IMR-90 (cell line): ENCODE measurements at places on chromosomes 2 and 18.
A peak's percentile ranks its signal among the peaks of the same experiment; 100 is the strongest.

GRCh38 chr2:69386360-69386759 is 667 bp downstream of the GFPT1 start:
- DNase-seq: no peak

DNA sequence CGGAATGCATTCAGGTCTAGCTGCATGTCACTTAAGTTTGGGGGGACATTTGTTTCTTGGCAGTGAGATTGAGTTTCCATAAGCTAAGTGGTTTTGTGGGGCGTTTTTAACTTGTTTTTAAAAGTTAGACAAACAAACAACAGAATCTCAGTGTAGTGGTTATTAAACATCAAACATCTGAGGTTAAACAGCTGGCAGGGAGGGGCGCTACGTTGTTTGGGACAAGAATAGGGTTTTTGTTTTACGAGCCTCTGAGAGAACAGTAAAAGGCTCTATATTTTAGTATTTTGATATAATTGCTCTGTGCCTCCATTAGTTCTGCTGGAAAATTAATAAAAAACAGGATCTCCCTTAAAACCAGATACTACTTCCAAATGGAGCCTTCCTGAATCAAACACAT is 41.6 kb upstream of the TMEM177 start:
- DNase-seq: no peak

DNA sequence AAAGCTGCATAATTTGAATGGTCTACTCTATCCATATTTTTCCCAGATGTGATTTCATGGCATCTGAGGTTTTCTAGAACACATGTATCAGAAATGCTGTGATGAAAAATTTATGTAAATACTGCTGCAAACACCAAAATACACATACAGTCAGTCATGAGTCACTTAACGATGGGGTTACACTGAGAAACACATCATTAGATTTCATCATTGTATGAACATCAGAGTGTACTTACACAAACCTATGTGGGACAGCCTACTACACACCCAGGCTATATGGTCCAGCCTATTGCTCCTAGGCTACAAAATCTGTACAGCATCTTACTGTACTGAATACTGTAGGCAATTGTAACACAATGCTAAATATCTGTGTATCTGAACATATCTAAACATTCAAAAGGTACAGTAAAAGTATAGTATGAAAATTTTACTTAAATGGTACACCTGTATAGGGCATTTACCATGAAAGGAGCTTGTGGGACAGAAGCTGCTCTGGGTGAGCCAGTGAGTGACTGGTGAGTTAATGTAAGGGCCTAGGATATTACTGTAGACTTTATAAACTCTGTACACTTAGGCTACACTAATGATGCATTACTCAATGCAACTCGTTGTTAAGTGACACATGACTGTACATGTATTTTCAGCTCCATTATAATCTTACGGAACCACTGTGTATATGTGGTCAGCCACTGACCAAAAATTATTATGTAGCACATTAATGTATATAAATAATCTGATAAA is 33.5 kb downstream of the PNO1 start:
- peak; percentile 96 for DNase-seq

GRCh38 chr2:67997903-67998302 is 64.9 kb downstream of the C1D start:
- peak; percentile 6 for DNase-seq

DNA sequence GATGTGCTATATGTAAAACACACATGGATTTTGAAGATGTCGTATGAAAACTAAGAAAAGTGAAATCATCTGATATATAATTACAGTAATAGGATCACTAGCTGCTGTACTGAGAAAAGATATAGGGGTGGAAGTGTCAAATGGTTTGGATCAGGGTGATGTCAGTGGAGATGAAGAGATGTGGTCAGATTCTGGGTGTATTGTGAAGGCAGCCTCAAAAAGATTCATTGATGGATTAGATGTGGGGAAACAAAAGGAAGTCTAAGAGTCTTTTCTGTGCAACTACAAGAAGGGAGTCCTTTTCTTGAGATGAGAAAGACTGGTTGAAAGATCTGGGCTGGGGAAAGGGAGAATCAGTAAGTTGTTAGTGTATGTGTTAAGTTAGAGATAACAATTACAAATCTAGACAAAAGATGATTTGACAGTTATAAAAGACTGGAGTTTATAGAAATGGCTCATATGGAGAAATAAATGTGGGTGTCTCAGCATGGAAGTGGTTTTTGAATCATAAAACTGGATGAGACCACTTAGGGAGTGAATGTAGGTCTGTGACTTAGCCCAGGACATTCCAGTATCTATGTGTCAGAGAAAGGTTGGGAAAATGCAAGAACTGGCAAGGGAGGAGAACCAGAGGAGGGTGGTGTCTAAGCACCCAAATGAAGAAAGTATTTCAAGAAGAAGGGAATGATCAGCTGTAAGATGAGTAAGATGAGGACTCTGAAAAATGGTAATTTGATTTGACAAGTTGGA is 347.4 kb downstream of the PARD3B start:
- DNase-seq: peak; percentile 78

GRCh38 chr2:103887625-103888024 is 966.3 kb upstream of the POU3F3 start:
- no peak for DNase-seq

GRCh38 chr2:74816540-74817303 is 17.2 kb upstream of the HK2 start:
- no peak for DNase-seq

GRCh38 chr2:71839826-71840225 is 307.8 kb downstream of the CYP26B1 start:
- DNase-seq: no peak

DNA sequence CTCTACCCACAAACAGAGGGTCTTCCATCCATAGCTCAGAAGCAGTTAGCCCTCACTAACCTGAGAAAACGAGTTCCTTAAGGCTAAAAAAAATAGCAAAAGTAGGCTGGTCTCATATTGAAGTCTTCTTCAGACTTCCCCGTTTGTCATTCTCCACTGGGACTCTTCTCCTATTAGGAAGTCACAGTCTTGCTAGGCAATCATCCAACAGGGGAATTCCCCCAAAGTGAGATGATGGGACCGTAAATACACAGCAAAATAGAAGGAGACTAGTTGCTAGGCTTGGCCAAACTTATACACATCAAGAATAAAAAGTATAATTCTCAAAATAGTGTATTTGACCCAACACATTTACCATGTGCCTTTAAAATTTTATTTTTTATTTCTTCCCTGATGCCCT is 34.3 kb downstream of the COL6A3 start:
- DNase-seq: no peak

DNA sequence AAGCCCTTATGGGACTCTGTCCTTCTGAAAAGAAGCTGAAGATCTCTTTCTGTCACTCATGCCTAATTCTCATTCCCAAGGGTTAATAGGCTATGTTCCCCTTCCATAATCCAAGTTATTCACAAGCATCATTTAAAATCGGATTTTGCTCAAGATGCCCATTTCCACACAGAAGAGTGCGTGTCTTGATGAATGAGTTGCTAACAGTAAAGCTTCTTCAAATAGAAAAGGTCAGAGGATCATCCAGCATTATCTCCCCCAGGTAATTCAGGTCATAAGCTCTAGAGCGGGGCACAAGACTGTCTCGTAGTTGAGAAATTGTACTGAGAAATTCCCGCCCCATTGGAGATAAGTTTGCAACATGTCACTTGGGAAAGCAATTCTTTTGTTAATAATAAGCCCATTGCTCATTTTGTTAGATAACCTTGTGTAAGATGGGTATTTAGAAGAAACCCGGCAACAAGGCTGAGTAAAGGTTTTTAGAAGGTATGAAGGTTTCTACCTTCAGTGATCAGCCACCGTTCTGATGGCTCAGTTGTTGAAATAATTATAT is 290.7 kb upstream of the EPAS1 start:
- DNase-seq: no peak

- DNase-seq: no peak
Measured at GRCh38 chr18:41576643-41577042, 378.4 kb upstream of the PIK3C3 start.

- no peak for DNase-seq
Measured at GRCh38 chr2:128644156-128644555, 325.5 kb upstream of the HS6ST1 start.

DNA sequence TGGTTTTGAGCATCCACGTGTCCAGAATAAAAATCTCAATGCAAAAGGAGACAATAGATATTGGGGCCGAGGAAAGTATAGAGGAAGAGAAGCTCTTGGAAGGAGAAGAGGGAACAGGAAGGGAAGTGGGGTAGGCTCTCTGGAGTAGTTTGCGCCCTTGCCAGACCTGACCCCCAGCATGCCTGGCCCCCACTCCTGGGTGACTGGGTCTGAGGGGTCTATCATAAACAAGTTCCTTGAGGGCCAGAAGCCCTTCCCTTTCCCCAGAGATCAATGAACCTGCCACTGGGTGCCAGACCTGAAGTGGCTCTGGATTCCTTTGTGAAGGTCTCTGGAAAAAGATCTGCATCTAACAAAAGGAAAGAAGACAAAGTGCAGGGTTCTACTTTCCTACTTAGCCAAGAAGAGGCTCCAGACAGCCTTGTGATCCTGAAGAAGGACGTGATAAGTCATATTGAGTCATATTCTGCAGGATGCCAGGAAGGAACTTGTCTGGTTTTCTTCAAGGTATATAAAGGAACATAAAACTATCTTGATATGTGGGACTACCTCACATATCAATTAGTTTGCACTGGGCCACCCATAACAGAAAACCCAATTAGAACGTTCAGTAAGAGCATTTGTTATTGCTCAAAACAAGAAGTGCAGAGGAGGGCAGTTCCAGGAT is 18.7 kb upstream of the ATOH8 start:
- DNase-seq: peak; percentile 58

GRCh38 chr2:222127660-222128059 is 171.1 kb downstream of the PAX3 start:
- DNase-seq: no peak

- DNase-seq: no peak
Measured at GRCh38 chr2:120896901-120897300, 161.2 kb downstream of the GLI2 start.

DNA sequence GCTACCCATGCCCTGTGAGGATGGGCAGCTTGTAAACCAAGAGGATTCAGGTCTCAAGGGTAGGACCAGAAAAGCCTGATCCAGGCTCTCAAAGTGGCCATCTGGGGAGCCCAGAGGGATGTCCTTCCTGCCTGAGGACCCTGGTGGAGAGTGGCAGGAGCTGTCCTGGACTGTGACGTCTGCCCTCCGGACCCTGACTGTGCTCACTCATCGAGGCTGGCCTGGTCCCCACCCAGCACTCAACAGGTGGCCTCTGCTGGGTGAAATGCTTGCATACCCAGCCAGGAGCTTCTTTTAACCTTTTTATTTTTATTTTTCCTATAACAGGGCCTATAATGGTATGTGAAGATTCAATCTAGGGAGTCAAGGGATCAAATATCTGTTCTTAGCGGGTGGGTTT is 24.5 kb downstream of the CREG2 start:
- DNase-seq: no peak

- DNase-seq: peak; percentile 82
Measured at GRCh38 chr2:168212866-168213265, 34.5 kb downstream of the STK39 start.

- peak; percentile 4 for DNase-seq
Measured at GRCh38 chr2:168912901-168913369, 11.8 kb downstream of the G6PC2 start.

DNA sequence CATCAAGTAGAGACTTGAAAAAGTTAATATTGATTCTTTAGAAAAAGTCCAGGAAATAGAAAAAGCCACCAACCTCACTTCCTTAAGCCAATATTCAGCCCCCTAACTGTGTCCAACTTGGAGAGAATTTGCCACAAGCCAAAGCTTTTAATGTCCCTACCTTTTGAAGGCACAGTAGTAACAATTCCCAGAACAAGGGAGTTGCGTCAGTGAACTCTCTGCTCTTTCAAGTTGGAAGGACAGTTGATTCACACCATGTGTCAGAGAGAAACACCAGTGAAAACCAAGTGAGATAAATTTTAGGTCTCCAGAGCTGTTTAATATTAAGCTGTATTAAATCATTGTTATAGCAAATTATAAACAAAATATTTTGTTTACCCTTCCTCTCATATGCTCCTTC is 66.1 kb downstream of the EXOC6B start:
- DNase-seq: no peak

GRCh38 chr2:180328795-180329422 is 321.8 kb upstream of the CWC22 start:
- no peak for DNase-seq

DNA sequence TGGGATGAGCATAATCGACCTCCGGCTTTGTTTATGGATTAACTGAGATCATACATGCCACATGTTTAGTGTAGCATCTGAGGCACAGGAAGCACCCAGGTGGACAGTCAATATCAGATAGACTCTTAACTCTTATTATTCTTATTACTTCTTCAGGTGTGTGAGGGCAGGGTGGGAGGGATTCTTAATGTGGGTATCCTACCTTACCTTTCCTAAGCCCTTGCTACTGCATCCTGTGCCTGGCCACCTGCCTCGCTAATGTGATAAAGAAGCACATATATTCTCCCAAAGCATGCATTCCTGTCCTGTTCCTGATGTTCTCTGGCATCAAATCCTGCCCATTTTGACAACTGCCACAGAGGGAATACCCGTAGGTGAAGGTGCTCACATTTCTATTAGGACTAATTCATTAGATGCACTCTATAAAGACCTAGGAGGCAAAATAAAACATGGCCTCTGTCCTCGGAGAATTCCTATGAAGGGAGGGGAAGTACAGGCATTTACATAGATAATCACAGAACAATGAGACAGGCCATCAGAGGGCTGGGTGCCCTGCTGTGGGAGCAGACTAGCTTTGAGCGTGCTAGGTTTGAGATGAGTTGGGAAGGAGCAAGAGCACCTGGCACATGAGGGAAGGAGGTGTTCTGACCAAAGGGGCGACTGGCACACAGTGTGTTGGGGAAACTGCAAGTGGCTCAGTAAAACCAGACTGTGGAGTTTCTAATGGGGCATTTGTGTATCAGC is 19.5 kb upstream of the CELF4 start:
- no peak for DNase-seq

DNA sequence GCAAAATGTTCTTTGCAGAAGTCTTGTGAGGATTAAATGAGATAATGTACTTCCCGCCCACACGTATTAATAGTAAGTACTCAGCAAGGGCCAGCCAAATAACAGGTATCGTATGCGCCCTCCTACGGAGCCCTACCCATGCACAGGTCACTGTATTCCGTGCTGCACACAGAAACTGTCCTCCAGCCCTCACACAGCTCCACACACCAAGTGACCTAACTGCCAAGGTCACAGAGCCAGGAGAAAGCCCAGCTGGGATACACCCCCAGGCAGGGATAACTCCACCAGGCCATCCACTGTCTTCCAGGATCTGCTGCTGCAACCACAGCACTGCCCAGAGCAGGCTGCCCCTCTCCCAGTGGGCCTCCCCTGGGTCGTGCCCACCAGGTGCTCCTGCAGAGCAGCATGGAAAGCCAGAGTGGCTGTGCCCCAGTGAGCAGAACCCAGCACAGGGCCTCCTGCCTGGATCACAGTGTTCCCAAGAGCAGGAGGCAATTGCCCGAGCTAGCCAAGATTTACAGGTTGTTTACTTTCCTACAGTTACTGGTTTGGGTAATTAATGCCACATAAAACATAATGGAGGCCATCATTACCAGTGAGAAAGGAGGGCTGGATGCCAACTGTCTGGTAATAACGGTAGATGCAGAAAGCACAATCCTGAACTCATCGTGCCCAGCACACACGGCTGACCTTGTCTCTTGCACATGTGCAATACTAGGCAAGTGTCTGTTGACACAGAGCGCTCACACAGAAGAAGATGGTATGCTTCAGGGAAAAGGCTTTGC is 24.4 kb downstream of the TFCP2L1 start:
- no peak for DNase-seq
